ENCODE measurements at places on chromosomes 2 and 18.

- DNase-seq, result no peak
Observed at GRCh38 chr2:223464071-223464470, 138.1 kb downstream of the SCG2 start.

DNA sequence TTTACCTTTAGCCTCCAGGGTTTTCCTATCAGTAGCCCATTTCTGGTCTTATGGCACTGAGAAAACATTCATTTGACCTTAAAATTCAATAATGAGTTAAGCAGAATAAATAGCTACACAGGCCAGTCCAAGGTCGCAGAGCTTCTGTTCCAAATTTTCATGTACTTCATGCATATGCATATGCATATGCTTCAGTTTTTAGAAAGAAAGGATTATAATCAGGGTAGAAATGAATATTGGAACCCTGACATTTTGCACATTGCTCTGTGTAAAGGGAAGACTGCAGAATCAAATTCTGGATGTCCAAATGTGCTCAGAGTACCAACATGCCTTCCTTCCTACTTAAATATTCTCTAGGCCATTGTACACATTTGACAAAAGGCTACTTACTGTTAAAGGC, 104.9 kb downstream of the DPP4 start:
- no peak for DNase-seq

DNA sequence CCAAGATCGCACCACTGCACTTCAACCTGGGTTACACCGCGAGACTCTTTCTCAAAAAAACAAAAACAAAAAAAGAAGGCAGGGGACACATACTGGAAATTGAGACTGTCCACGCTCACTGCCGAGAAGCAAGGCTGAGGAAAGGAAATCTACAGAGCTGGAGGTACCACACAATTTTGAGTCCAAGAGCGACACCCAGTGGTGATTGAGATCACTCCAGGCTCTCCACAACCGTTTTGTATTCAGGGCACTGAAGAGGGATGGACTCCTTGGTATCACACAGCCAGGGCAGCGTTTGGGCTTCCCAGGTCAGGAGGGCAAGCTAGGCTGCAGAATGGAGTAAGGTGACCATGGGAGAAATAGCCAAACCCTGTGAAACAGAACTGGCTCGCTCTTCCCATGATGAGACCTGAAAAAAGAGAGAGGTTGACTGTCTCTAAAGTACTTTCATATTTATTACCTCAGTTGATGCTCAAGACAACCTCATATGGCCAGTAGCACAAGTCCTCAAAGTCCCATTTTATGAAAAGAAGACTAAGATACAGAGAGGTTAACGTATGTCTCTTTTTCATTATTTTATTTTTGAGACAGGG, 74.5 kb upstream of the YPEL5 start:
- DNase-seq, result peak; percentile 31

DNA sequence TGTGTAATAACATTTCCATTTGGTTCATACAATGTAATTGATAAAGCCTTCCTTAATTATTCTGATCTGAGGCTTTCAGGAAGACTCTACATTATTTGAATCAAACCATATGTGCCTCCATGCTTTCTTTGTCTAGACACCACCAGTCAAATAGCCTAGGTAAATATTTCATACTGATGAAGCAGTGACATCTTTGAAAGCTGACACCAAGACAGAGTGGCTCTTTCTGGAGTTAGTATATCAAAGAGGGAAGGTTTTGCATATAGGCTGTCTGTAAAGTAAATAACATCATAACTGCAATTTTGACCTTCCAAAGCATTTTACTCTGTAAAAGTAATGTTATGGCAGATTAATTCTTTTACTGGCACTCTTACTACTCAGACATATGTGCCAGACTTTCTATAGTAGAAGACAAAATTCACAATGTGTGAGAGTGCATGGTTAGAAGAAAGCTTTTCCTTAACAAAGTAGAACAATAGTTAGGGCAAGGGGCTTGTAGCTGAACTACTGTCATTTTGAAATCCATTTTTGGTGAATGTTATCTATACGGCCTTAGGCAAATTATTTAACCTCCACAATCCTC, 177.3 kb downstream of the ERBB4 start:
- no peak for DNase-seq

- DNase-seq, result no peak
Observed at GRCh38 chr2:24793761-24794435, 673 bp downstream of the CENPO start.

DNA sequence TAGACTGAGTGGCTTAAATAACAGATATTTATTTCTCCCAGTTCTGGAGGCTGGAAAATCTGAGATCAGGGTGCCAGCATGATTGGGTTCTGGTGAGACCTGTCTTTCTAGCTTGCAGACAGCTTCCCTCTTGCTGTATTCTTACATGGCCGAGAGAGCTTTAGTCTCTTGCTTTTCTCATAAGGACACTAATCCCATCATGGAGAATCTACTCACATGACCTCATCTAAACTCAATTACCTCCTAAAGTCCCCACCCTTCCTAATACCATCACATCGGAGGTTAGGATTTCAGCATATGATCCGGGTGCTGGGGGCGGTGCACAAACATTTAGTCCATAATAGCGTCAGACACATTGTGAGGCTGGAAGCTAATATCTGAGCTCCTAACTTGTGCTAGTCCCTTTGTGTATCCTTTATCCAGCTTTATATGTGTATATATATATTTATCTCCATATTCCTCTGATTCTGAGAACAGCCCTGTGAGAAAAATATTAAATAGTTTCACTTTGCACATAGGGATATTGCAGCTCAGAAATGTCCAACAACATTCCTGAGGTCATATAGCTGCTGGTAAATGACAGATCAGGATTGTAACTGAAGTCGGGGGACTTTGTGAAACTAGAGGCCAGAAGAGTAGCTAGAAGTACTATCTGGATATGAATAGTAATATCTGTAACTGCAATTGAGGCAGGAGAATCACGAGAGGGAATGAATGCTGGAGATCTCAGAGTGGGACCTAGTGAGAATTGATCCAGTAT, 28.9 kb downstream of the MARCHF4 start:
- no peak for DNase-seq

DNA sequence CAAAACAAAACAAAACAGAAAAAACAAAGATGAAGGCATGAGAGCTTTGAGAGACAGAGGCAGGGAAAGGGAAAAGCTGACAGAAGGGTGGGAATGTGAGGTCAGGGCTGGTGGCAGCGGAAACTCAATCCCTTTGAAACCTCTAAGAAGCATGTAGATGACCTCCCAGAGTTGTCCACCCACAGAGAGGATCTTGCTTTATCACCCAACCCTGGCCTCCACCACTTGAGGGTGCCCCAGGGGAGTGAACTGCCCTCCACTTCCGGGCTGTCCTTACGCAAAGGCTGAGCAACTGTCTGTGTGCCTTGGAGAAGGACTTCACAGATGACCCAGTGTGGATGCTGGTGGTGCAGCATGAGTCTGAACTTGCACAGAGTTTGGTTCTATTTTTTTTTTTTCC, 26.7 kb downstream of the PDCL3 start:
- no peak for DNase-seq

DNA sequence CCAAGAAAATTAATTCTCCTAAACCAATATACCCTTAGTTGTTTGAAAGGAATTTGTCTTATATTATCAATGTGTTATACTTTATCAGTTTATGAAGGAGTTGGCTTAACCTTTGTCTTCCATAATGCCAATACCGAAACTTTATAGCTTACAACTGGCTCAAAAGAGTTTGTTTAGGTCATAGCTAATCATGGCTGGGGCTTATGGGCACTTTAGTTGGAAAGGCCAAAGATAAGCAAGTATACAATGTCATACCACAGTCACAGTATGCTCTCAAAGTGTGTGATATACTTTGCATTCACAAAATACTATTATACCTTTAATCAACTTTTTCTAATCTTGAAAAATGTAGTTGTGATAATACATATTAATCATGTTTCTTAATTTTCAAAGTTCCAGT, 2.3 kb downstream of the KLHL41 start:
- no peak for DNase-seq

GRCh38 chr2:236702657-236703372, 133.2 kb downstream of the ACKR3 start:
- no peak for DNase-seq

Data from central memory CD4-positive, alpha-beta T cell (primary cell).